HCT116 (cell line): ENCODE measurements at places on chromosomes 13 and 19.

GRCh38 chr19:43799502-43800142 lies 2.6 kb downstream of the LYPD5 start:
- DNase-seq: no peak

- DNase-seq: no peak
These were observed 475 bp downstream of the MRPL57 start for GRCh38 chr13:21176982-21177284.

DNA sequence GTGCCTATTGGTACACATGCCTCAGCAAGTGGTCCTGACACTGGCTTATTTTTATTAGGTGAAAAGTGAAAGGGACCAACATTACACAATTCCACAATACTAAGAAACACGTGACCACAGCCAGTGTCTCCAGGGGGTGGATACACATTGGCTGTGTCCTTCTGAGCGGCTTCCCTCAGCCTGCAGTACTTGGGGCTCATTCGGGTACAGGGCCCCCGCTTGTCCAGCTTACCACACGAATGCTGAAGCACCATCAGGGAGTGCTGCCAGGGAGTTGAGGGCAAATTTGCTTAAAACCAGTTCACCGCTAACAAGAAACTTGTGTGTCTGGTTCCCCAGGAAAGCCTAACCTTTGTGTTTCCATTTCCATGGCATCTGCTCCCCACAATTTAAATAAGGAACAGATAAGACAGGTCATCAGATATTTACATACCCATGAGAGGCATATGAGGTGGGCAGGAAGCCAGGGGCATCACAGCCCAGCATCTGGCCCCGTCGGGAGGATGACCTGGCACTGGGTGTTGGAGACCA lies 23.3 kb downstream of the PBX4 start:
- no peak for DNase-seq

DNA sequence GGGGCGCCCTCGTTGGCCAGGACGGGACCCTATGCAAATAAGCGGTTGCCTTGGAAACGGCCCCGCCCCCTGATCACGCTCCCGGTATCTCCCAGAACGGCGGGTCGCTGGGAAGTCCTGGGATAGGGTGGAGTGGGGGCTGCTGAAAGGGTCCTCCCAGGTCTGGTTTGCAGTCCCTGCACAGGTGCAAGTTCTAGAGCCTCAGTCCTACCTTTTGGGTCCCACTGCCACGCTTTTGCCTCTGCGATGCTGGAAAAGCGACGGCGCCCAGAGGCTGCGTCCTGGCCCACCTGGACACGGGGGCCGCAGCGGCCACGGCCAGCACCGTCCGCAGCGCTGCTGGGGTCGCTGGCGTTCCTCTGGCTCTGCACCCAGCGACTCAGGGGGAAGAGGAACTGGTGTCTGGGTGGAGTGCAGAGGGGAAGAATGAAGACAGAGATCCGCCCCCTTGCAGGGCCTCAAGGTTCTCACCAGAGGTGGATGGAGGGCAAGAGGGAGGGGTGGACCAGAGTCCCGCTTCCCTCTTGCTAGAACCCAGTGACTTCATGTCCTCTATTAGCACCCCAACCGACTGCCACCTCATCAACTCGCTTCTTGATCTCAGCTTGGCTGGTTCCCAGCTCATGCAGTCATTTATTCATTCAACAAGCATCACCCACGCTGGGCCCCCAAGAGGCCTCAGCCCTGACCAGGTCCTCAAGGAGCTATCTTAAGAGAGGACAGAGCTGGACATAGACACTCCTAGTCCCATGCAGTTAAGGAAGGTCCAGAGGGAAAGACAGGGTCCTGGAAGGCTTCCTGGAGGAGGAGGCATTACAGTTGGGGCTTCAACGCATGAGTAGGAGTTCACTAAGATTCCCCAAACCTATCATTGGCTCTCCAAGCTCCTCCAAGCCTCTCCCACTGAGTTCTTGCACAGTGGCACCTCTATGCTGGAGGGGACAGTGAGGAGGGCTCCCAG lies at the start of gene LRRC25:
Gene LRRC25, minus strand, starts transcription at position 381 of the 961 bp plus-strand sequence. CDS start 659 bp downstream, outside the sequence.
- DNase-seq: no peak

GRCh38 chr19:18460900-18461299 lies 23.0 kb upstream of the ISYNA1 start:
- DNase-seq: no peak

- no peak for DNase-seq
These were observed 308.3 kb downstream of the TBC1D4 start for GRCh38 chr13:75173457-75174356.

- no peak for DNase-seq
These were observed 68.5 kb upstream of the POMP start for GRCh38 chr13:28590461-28590860.

GRCh38 chr19:41883463-41883820 lies 458 bp downstream of the ARHGEF1 start:
- no peak for DNase-seq

GRCh38 chr13:111943229-111943795 lies 123.6 kb upstream of the SOX1 start:
- DNase-seq: no peak

DNA sequence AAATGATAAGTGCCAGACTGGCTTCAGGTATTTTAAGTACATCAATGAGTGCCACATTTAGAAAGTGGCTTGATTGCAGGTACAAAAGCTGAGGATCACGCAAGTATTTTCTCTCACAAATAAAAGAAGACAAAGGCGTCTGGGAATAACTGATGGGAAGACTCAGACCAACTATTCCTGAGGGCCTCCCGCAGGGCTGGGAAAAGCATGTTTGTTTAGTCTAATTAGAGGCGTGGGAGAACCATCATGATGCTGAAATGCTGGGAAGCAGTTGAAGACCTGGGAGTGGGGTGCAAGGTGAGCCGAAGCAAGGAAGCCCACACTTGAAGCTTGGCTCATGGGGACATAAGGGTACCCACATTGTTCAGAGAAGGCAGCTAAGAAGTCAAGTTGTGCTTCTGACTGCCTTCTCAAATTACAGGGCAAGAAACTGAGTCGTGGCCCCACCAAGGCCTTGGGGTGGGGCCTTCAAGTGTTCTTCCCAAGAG lies 536.0 kb downstream of the MYO16 start:
- DNase-seq: no peak

DNA sequence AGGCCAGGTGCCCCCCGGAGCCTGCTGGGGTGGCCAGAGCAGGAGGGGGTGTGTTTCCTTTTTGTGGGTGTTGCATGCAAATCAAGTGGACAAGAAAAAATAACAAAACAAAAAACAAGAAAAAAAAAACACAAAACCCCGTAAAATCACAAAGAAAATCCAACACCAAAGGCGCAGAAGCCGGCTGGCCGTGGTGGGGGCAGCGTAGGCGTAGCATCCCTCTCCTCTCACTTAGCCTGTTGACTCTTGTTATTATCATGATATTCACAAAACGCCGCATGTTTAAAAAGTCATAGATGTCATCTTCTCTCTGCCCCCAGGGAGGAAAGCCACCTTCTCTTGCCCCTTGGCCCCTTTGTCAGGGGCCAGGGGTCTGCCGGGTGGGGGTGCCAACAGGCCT lies 978 bp upstream of the TGFBR3L start:
- DNase-seq: no peak

DNA sequence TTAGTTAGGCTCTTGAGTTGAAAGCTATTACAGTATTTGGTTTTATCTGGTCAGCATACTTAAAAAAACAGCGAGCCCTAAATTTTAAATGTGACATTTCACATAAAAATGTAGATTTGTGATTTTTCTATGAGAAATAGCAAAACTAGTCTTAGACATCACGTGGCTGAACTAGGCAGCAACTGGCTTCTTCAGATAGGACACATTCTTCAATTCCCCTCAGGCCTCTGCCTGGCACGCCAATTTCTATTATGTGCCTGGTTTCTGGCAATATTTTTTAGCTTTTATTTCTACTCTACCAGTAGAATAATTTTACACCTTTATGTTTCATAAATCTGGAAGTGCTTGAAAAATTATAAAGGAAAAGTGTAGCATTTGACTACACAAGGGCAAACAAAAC lies 433.7 kb downstream of the DIAPH3 start:
- DNase-seq: no peak

DNA sequence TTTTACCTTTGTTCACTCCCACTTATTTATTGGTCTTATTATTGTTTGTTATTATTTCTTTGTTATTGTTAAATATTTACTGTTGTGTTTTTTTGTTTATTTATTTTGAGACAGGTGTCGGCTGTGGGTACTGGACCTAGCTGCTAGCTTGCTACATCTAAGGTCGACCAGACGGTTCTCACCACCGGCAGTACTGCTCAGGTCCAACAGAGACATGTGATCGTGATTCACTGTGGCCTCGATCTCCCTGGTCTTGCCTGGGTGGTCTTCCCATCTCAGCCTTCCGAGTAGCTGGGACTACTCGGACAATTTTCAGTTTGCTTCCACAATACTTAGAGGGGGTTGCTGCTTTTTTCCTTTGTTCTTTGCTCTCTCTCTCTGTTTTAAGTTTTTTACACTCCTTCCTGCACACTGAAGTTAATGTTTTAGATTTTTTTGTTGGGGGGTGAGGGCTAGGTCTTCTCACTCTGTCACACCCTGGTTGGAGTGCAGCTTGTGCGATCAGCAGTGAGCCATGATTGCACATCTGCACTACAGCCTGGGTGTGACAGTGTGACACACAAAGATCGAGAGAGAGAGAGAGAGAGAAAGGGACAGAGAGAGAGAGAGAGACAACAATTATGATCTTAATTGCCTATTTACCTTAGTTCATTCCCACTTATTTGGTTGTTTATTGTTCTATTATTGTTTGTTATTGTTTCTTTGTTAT lies 1432.4 kb downstream of the UQCRFS1 start:
- DNase-seq: no peak

- no peak for DNase-seq
These were observed 13.5 kb downstream of the RDH8 start for GRCh38 chr19:10026744-10027143.

DNA sequence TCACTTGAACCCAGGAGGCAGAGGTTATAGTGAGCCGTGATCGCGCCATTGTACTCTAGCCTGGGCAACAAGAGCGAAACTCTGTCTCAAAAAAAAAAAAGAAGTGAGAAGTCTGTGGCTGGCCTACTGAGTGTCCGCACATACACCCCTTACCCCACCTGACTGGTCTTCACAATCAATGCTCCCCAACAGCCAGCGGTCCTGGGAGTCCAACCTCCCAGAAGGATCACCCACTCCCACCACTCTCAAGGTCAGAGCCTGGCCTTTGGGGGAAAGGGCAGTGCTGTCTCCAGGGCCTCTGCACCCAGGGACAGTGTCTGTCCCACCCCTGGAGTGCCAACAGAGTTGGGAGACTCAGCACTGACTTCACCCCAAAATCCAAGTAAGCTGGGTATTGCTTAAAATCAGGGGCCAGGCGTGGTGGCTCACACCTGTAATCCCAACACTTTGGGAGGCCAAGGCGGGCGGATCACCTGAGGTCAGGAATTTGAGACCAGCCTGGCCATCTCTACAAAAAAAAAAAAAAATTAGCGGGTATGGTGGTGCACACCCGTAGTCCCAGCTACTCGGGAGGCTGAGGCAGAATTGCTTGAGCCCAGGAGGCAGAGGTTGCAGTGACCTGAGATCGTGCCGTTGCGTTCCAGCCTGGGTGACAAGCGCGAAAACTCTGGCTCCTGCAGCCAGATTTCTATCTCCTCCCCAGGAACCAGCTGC lies 2.3 kb upstream of the CD320 start:
- DNase-seq: no peak

GRCh38 chr19:17391371-17392151 lies 2.4 kb downstream of the CCDC194 start:
- DNase-seq: no peak

- no peak for DNase-seq
These were observed 3.5 kb upstream of the SIGLEC7 start for GRCh38 chr19:51138549-51138979.

DNA sequence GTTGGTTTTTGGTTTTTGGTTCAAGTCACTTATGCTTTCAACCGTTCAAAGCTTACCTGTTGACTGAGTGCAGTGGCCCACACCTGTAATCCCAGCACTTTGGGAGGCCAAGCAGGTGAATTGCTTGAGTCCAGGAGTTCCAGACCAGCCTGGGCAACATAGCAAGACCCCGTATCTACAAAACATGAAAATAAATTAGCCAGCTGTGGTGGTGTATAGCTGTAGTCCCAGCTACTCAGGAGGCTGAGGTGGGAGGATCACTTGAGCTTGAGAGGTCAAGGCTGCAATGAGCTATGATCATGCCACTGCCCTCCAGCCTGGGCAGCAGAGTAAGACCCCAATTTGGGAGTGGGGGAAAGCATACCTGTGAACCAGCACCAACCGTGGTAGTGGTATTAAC lies 43.7 kb downstream of the PEX11G start:
- no peak for DNase-seq

- no peak for DNase-seq
These were observed 692 bp downstream of the ZNF234 start for GRCh38 chr19:44142059-44142433.

DNA sequence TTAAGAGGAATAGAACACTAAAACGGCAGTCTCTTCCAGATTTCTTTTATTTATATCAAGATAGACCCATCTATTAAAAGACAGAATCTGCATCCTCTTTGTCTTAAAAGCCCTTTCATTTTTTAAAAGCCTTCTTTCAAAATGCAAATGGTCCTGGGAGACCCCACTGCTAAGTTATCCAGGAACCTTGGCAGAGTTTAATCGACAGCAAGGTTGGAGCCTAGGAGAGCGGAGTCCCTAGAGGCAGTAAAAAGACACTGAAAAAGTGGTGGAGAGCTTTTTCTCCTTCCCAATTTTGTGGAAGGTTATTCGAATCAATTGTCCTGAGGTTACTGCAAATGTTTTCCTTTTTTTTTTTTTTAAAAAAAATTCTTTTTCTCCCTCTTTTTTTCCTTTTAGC lies 294.7 kb downstream of the NALCN start:
- DNase-seq: no peak

GRCh38 chr19:10839114-10840050 lies 3.4 kb upstream of the TMED1 start:
- no peak for DNase-seq

- DNase-seq: no peak
These were observed 7.3 kb upstream of the STRN4 start for GRCh38 chr19:46753420-46754155.
